ENCODE measurements at places on chromosomes 4 and X. TPM values are rescaled to one million over a fixed set of nuclear protein-coding genes. Genes with fewer than 3 reads are reported as not detected.

GRCh38 chr4:109999585-109999912 lies 86.9 kb downstream of the EGF start:
- H3K4me1 ChIP-seq, result peaks cover 5% of the 10 kb centered on the region
- H3K27ac ChIP-seq, result no peak overlapping the region
- no peak overlapping the region for H3K4me3 ChIP-seq
- DNase-seq, result no peak

GRCh38 chr4:2258091-2259035 lies 3.5 kb downstream of the MXD4 start:
- H3K36me3 ChIP-seq, result no peaks in the 10 kb centered on the region
- H3K27ac ChIP-seq, result no peak overlapping the region
- DNase-seq, result peak; percentile 4
- H3K4me1 ChIP-seq, result peaks cover 2% of the 10 kb centered on the region

The SPARCL1 gene
- not detected for total RNA-seq

The STOX2 gene
- total RNA-seq, result not detected

The RASGEF1B gene
- total RNA-seq, result 3.4 TPM

The NR3C2 gene
- 3.7 TPM for total RNA-seq

- H3K36me3 ChIP-seq, result no peaks in the 10 kb centered on the region
- no peak for DNase-seq
- peaks cover 10% of the 10 kb centered on the region for H3K4me1 ChIP-seq
- H3K27me3 ChIP-seq, result no peaks in the 10 kb centered on the region
Observed at GRCh38 chr4:89331686-89332544, 24.3 kb upstream of the GPRIN3 start.

The TRAM1L1 gene
- not detected for total RNA-seq

DNA sequence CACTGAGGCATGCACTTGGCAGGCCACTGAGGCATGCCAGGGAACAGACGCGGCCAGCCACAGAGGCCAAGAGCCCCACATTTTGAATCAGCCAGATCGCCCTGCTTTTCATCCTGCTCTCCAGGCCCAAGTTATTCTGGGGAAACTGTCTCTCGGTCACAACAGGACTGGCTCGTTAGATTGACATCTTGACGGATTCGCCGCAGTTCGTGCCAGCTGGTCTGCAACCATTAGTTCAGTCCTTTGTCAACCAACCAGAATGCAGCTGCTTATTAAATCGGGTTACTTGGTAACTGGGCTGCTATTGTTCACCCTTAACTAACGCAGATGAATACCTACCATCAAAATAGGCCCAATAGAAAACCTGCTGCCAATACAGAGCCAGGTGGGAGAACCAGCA lies 16.7 kb downstream of the CLDN34 start:
- DNase-seq, result no peak
- H3K4me1 ChIP-seq, result no peaks in the 10 kb centered on the region
- no peak overlapping the region for H3K27ac ChIP-seq
- H3K27me3 ChIP-seq, result no peaks in the 10 kb centered on the region

The PNMA5 gene
- total RNA-seq, result 0.05 TPM

- H3K4me3 ChIP-seq, result no peak overlapping the region
- no peak for DNase-seq
- no peaks in the 10 kb centered on the region for H3K4me1 ChIP-seq
- H3K27me3 ChIP-seq, result peaks cover 14% of the 10 kb centered on the region
Observed at GRCh38 chr4:55297346-55297745, 48.7 kb upstream of the SRD5A3 start.

GRCh38 chr4:70759126-70759525 lies 37.4 kb downstream of the RUFY3 start:
- DNase-seq, result no peak
- no peaks in the 10 kb centered on the region for H3K27me3 ChIP-seq
- peaks cover 9% of the 10 kb centered on the region for H3K36me3 ChIP-seq
- no peak overlapping the region for H3K4me3 ChIP-seq

DNA sequence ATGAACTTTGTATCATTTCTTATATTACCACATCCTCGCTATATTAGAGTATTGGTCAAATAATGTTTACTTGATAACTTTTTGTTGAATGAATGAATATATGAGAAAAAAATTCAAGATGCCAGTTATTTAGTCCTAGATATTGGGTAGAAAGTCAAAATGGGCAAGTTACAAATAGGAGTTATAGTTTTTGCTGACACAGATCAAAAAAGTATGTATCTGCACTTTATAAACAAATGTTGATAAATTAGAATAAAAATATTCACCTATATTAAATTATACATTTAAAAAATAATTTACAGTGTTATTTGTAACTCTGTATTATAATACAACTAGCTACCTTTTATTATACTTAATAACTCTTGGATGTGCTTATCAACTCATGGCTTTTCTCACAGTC lies 57.8 kb upstream of the NDST4 start:
- no peaks in the 10 kb centered on the region for H3K36me3 ChIP-seq
- H3K4me3 ChIP-seq, result no peak overlapping the region
- H3K27ac ChIP-seq, result no peak overlapping the region
- H3K27me3 ChIP-seq, result no peaks in the 10 kb centered on the region
- H3K4me1 ChIP-seq, result no peaks in the 10 kb centered on the region

The MMRN1 gene
- 0.04 TPM for total RNA-seq

DNA sequence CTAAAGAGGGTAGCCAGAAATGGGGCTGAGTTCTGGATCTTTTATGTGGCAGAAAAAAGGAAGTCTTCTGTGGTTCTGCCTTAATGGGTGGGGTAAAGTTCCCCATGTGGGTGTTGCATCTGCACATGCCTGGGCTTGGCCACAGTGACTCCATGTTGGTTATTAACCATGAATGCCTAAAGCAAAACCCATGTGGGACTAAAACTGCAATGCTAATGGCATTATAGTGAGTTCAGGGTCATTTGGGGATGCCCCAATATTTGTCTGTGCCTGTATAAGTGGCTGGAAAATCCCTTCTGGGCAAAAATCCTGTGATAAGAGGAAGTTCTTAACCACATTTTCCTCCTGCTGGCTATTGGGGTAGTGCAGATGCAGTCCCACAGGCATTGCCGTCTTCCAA lies 857.4 kb downstream of the FAT4 start:
- no peak for DNase-seq
- no peaks in the 10 kb centered on the region for H3K27me3 ChIP-seq
- H3K4me1 ChIP-seq, result no peaks in the 10 kb centered on the region
- H3K4me3 ChIP-seq, result no peak overlapping the region
- H3K27ac ChIP-seq, result no peak overlapping the region

GRCh38 chr4:130524057-130524456 lies 1428.1 kb downstream of the C4orf33 start:
- H3K27me3 ChIP-seq, result no peaks in the 10 kb centered on the region
- no peaks in the 10 kb centered on the region for H3K4me1 ChIP-seq
- H3K4me3 ChIP-seq, result no peak overlapping the region

The TMPRSS11A gene
- total RNA-seq, result not detected

The MAGEA6 gene
- total RNA-seq, result not detected

GRCh38 chr4:5790546-5790857 lies 79.5 kb downstream of the EVC start:
- H3K27me3 ChIP-seq, result no peaks in the 10 kb centered on the region
- no peak overlapping the region for H3K27ac ChIP-seq
- H3K4me3 ChIP-seq, result no peak overlapping the region
- H3K4me1 ChIP-seq, result no peaks in the 10 kb centered on the region
- H3K36me3 ChIP-seq, result no peaks in the 10 kb centered on the region
- no peak for DNase-seq

DNA sequence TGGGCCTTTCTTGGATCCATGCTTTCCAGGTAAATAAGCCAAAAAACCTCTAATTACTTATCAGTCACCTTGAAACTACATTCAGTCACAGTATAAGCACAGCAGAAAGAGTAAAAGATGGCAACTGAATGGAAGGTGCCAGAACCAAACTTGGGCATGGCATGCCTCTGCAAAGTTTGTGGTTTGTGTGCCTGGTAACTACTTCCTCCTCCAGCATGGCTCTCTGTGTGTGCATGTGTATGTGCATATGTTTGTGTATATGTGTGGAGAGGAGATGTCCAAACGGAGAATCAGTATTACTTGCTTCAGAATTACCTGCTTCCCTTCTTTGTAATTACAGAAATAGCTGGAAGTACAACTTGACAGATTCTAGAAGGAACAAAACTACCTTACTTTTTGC lies 67.5 kb downstream of the AGTR2 start:
- H3K27ac ChIP-seq, result no peak overlapping the region
- DNase-seq, result no peak
- no peaks in the 10 kb centered on the region for H3K27me3 ChIP-seq

- H3K27ac ChIP-seq, result no peak overlapping the region
- peaks cover 11% of the 10 kb centered on the region for H3K4me1 ChIP-seq
- no peaks in the 10 kb centered on the region for H3K36me3 ChIP-seq
- peaks cover 41% of the 10 kb centered on the region for H3K27me3 ChIP-seq
- peak; percentile 5 for DNase-seq
- H3K4me3 ChIP-seq, result no peak overlapping the region
Observed at GRCh38 chr4:176001151-176002006, 64.3 kb upstream of the WDR17 start.

The PCSK1N gene
- 1.3 TPM for total RNA-seq

GRCh38 chr4:112677519-112678091 lies 40.7 kb downstream of the LARP7 start:
- no peaks in the 10 kb centered on the region for H3K36me3 ChIP-seq
- H3K4me3 ChIP-seq, result no peak overlapping the region
- DNase-seq, result no peak
- no peaks in the 10 kb centered on the region for H3K4me1 ChIP-seq

- H3K4me1 ChIP-seq, result peaks cover 5% of the 10 kb centered on the region
- H3K27me3 ChIP-seq, result no peaks in the 10 kb centered on the region
- no peaks in the 10 kb centered on the region for H3K36me3 ChIP-seq
- no peak overlapping the region for H3K27ac ChIP-seq
- DNase-seq, result no peak
- H3K4me3 ChIP-seq, result no peak overlapping the region
Observed at GRCh38 chrX:48794340-48794910, 7.4 kb upstream of the HDAC6 start.

DNA sequence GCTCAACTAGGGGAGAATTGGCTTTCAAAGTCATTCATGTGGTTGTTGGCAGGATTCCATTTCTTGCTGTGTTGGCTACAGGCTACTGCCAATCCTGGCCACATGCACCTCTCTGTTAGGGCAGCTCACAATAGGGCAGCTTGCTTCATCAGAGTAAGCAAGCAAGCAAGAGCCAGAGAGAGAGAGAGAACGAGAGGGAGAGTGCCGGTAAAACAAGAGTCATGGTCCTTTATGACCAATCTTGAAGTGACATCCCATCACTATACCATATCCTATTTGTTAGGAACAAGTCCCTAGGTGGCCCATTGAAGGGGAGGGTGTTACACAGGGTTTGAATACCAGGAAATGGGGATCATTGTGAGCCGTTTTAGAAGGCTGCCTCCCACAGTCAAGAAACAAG lies 33.0 kb upstream of the TLR2 start:
- H3K36me3 ChIP-seq, result no peaks in the 10 kb centered on the region
- H3K27me3 ChIP-seq, result no peaks in the 10 kb centered on the region
- H3K4me3 ChIP-seq, result no peak overlapping the region
- peak; percentile 18 for DNase-seq
- H3K4me1 ChIP-seq, result peaks cover 41% of the 10 kb centered on the region

The IL13RA1 gene
- total RNA-seq, result 0.81 TPM

DNA sequence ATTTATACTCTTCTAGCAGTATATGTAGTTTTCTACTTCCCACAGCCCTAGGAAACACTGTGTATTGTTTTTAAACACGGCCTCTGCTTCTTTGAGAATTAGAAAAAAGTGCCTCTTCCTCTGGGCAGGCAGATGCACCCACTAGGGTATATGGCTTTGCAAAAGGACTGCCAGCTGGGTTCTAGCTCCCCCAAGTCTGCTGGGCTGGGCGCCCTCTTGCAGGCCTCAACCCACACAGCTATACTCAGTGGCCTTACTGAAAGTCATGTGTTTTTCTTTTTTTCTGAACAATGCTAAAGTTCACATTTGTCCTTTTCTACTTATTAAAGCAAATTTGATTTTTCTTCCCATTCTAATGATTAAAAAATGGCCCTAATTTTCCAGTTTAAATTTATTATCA lies 35.5 kb upstream of the BMPR1B start:
- no peak overlapping the region for H3K4me3 ChIP-seq
- no peak overlapping the region for H3K27ac ChIP-seq
- H3K36me3 ChIP-seq, result no peaks in the 10 kb centered on the region

The H2BW1 gene
- total RNA-seq, result not detected

GRCh38 chr4:1405636-1406393 lies 427 bp downstream of the NKX1-1 start:
- no peaks in the 10 kb centered on the region for H3K36me3 ChIP-seq
- peaks cover 44% of the 10 kb centered on the region for H3K27me3 ChIP-seq
- no peak overlapping the region for H3K4me3 ChIP-seq
- peaks cover 3% of the 10 kb centered on the region for H3K4me1 ChIP-seq
- H3K27ac ChIP-seq, result no peak overlapping the region
- DNase-seq, result no peak

The CENPI gene
- 20.6 TPM for total RNA-seq

The RBM46 gene
- not detected for total RNA-seq

DNA sequence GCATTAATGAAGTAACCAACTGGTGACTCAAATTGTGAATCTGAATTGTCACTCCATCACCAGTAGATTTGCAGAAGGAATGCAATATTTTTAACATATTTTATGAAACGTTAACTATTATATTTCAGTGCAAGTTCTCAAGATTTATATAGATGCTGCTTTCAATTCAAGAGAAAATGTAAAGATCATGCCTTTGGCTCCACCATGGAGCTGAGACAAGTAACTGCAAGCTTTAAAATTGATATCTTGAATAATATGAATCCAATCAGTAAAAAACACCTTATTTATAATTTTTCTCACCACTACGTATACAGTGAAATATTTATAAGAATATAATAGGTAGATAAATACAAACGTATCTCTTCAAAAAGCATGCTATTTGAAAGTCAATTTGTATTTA lies 27.8 kb upstream of the GALNTL6 start:
- no peak overlapping the region for H3K4me3 ChIP-seq
- H3K27me3 ChIP-seq, result no peaks in the 10 kb centered on the region
- H3K27ac ChIP-seq, result no peak overlapping the region
- H3K4me1 ChIP-seq, result no peaks in the 10 kb centered on the region
- DNase-seq, result no peak

GRCh38 chr4:76527666-76528065 lies 92.6 kb downstream of the SHROOM3 start:
- no peak for DNase-seq
- no peak overlapping the region for H3K4me3 ChIP-seq
- H3K4me1 ChIP-seq, result no peaks in the 10 kb centered on the region
- no peaks in the 10 kb centered on the region for H3K36me3 ChIP-seq
- H3K27me3 ChIP-seq, result peaks cover 10% of the 10 kb centered on the region

The UCP1 gene
- not detected for total RNA-seq

The RTL5 gene
- total RNA-seq, result 0.14 TPM

- no peaks in the 10 kb centered on the region for H3K36me3 ChIP-seq
- no peak overlapping the region for H3K4me3 ChIP-seq
- no peaks in the 10 kb centered on the region for H3K27me3 ChIP-seq
- no peak overlapping the region for H3K27ac ChIP-seq
Observed at GRCh38 chr4:177285953-177286352, 23.7 kb upstream of the NEIL3 start.

- H3K27me3 ChIP-seq, result peaks cover 2% of the 10 kb centered on the region
- H3K27ac ChIP-seq, result no peak overlapping the region
- DNase-seq, result no peak
- H3K36me3 ChIP-seq, result no peaks in the 10 kb centered on the region
- H3K4me3 ChIP-seq, result no peak overlapping the region
- H3K4me1 ChIP-seq, result no peaks in the 10 kb centered on the region
Observed at GRCh38 chrX:69948276-69948797, 101.4 kb downstream of the AWAT2 start.

- H3K36me3 ChIP-seq, result peaks cover 2% of the 10 kb centered on the region
- H3K27ac ChIP-seq, result no peak overlapping the region
- H3K4me1 ChIP-seq, result no peaks in the 10 kb centered on the region
Observed at GRCh38 chr4:150609131-150609530, 27.2 kb downstream of the MAB21L2 start.

- H3K27me3 ChIP-seq, result no peaks in the 10 kb centered on the region
- no peak overlapping the region for H3K4me3 ChIP-seq
- H3K4me1 ChIP-seq, result no peaks in the 10 kb centered on the region
- H3K36me3 ChIP-seq, result no peaks in the 10 kb centered on the region
Observed at GRCh38 chr4:93092765-93093164, 735.8 kb upstream of the ATOH1 start.
